ENCODE measurements at places on chromosomes 7 and 10.

DNA sequence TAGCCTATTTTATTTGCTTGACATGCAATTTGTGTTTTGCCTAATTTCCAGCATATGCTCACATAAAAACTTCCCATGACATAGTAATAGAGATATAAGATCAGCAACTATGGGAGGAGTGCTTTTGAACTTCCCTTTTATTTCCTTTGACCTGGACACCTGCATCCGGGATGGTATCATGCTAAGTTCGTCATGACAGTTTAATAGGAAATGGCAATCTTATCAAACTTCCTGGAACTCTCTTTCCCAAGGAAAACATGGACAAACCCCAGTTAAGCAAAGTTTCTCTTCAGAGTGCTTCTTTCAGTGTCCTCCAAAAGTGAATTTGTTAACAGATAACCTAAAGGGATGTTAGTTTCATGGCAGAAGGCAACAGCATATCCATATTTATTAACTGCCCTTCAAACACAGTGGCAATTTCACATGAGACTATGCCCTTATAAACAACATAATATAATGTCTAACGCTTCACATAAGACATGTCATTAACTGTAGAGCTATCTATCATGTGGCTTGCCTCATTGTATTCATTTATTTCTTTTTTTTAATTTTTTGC, 474.7 kb upstream of the SEMA3A start:
- DNase-seq, result no peak

GRCh38 chr10:131169146-131169545, 142.4 kb downstream of the TCERG1L start:
- no peak for DNase-seq

GRCh38 chr7:100215895-100216294, 3.9 kb upstream of the PVRIG start:
- no peak for DNase-seq

- DNase-seq, result no peak
Observed at GRCh38 chr7:155461631-155462030, 3.7 kb downstream of the EN2 start.

DNA sequence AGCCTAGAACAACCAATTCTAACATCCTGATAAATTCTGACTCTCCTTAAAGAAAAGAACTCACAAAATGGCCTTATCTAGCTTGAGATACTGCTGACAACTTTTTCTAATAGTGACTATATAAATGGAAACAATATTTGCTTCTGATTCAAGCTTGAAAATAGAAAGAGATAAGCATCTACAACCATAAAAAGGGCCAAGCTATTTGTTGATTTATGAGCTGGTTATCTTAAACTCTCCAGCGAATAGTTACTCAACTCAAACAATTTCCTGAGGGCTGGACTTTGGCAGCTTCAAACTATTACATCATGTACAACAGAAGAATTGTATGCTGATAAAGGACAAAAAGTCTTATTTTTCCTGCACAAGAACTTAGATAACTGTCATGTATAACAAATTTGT, 4.6 kb downstream of the USP54 start:
- DNase-seq, result no peak

DNA sequence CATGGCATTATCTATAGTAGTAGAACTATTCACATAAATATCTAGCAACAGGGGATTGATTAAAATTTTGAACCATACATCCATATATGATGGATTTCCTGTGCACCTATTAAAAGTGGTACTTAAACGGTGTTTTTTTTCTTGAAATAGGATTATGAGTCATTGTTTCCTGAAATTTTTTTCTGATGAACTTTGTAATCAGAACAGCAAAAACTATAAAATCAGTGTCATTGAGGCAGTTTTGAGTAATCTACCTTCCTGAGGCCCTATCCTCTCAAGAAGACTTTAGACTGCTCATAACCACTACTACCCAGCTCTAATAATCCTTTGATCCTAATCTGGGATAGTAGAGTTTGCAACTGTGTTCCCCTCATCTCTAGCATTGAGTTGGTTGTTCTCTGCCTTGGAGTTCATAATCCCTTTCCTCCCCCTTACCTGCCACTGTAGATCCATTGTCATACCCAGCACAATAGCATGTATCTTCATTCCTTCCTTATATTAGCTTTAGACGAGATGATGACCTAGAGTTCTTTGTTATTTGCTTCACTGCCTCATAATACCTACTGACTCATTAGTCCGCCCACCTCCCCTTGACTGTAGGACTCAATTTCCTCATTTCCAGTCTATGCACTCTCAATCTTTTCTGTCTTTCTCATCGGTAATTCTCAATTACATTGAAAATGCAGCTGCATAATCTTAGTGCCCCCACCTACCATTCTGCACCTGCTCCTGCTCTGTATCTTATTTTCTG, 133.4 kb downstream of the LRRC4 start:
- no peak for DNase-seq

- DNase-seq, result no peak
Observed at GRCh38 chr7:74212661-74213060, 2.9 kb downstream of the LAT2 start.

DNA sequence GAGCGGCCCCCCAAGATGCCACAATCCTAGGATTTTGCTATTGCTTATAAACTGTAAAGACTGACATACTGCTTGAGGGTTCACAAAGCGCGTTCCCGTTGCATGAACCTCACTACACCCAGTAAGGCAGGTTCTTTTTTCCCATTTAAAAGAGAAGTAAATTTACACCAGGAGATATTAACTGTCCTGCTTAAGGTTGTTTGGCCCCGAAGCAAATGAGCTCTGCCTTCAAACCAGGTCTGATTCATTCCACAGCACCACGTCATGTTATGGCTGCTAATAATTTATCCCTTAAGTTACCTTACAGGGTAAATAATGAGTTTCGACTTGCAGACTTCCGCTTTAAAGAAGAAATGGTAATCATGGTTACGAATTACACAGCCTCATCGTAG, 559 bp upstream of the FKBP14 start:
- DNase-seq, result peak; percentile 51

GRCh38 chr7:132783824-132784223, 207.6 kb upstream of the PLXNA4 start:
- no peak for DNase-seq

- DNase-seq, result no peak
Observed at GRCh38 chr10:88100281-88100680, 236.9 kb downstream of the PTEN start.

DNA sequence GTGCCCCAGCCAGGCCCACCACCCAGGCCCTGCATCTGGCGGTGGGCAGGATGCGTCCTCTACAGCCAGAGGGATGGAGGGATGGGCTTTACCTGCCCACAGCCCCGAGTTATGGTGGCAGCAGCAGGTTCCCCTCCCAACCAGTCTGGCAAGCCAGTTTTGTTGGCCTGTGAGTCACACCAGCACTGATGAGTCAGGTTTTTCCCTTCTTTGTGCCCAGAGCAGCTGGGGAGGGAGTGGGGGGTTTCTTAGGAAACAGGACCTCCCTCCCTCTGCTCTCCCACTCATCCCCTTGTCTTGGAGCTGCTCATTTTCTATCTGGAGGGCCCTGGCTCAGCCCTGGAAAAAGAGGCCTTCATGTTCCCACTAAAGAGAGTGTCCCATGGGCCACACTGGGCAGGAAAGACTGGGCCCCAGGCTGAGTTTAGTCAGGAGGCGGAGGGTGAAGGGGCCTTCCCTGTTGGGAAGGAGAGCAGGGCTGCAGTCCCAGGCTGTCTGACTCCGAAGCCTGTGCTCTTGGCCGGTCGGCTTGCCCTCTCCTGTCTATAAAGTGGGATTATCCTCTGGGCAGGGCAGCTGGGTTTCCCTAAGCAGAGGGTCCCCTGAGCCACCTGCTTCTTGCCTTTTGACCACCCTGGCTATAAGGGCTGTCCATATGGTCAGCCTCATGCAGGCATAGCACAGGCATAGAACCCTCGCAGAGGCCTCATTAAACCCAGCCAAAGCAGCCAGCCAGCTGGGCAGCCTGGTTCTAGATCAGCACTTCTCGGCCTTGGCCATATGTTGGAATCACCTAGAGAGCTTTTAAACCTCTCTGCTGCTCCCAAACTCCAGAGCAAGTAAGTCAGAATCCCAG, 30.2 kb upstream of the ANKRD2 start:
- DNase-seq, result no peak

DNA sequence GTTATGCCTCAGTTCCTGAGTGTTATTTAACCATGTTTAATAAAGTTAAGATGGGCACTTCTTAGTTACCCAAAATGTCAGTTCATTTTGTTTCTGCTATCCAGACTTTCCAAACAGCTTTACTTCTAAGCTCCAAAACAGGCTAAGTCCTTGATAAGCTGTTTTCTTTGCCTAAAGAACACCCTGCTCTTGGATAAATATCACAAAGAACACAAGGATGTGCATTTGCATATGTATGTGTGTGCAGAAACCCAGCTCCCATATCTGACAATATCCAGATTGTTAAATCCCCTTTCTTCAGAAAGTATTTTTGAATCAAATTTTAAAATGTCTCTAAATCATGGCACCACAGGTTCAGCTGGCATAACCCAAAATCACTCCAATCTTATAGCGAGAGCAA, 19.6 kb downstream of the FAM13C start:
- DNase-seq, result no peak

DNA sequence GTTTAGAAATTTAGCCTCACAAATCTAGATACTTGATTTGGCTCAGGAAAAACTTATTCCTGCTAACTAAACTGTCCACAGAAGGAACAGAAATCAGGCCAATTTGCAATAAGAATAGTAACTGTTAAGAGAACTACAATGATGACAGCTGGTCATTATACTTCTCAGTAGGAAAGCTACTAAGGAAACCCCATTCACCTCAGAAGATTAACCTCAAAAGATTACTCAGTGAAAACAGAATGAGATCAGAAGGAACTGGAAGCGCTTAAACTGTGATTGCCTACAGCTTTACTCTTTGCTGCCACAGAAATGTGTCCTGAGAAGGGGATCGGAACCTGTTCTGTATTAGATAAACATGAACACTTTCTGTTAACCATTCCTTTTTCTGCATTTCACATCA, 24.3 kb upstream of the DNAJB12 start:
- no peak for DNase-seq

DNA sequence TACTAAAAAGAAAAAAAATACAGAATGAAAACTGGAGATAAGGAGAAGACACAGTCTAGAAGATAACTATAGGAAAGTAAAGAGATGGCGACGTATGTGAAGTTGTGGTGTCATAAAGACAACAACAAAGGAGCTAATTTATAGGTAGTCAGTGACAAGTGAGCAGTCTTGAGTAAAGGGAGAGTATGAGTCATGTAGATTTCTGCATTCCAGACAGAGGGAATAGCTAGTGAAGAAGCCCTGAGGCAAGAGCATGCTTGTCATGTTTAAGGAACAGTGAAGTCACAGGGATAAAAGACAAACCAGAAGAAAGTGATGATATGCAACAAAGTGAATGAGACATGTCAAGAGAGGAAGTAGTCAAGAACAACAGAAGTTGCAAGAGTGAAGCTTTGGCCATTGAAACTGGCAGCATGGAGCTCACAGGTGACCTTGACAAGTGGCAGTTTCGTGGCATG, 2.3 kb upstream of the MIOS start:
- no peak for DNase-seq

DNA sequence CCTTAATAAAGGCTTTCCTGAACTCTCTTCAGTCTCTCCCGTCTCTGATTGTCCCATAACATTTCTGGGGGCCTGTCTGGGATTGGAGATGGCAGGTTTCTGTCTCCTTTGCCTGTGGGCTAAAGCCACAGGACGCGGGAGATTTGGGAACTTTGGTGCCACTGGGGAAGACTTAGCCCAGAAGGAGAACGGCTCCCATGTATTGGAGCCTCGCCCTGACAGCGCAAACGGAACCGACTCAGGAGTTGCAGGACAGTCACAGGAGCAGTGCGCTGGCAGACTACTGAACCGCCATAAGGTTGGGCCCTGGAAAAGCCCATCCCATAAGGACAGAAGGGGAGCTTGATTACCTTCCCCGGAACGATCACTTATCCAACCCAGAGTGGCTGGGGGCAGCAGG, 7.1 kb upstream of the ZNF33B start:
- no peak for DNase-seq

DNA sequence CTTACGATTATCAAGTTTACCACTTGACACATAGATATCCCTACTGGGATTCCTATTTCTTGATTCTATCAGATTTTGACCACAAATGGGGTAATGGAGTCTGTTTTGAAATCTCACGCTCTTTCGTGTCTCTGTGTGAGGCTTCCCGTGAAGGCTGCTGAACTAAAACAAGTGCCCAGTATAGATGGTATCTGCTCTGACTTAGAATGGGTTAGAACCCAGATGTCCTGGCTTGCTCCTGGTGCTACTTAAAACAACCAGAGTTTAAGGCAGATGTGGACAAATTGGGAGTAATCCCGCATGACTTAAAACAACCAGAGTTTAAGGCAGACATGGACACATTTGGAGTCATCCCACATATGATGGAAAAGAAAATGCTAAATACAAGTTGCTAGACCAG, 85.9 kb downstream of the FAM204A start:
- DNase-seq, result no peak

DNA sequence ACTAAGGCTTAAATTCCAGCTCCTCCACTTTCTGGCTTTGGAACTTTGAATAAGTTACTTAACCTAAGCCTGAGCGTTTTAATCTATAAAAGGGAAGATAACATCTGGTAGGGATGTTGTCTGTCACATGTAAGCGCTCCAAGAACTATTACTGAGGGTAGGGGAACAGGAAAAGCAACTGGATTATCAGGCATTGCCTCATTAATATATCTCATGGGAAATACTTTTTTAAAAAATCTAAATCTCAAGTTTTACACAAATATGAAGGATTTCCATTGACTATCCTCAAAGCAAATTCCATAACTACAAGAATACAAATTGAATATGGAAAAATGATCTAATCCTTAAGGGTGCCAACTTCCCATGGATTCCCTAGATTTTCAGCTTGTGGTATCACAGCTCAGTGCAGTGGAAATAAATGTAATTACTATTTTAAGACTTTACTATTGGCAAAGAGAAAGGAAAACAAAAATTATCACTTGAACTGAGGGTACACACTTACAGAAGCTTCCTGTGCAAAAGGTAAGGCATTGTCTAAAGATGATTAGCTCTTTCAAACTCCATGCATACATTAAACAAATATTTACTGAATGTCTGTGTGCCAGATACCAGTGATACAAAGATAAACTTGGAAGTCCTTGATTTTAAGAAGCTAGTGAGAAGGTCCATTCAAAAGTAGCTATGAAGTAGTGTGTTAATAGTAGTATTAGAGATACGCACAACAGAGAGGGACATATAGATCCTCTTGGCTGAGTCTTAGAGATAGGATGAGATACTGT, 38.4 kb downstream of the NT5C2 start:
- DNase-seq, result no peak

DNA sequence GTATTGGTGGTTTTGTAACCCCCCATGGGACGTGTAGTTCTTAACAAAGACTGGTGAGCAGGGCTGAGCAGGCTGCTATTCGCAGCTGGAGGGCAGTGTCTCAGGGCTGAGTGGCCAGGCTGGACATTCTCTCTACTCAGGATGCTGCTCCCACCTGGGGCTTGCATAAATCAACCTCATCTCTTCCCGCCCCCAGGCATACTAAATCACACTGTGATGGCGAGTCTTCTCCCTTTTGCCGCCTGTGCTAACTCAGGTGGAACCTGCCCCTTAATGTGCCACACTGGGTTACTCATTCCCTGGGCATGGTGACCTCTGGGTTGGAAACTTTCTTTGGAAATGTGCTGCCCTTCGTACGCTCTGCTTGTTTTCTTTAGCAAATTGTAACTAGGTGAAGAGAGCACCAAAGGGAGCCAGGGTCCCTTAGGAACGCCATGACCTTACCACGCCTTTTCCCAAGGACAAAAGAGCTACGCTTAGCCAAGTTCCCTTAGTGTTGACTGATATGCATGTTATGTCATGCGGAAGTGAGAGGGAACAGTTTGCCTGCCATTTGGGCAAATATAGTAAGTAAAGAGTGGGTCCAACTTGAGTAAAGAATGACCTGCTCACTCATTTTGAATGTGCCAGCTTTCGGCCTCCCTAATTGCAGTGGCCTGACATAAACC, 40.4 kb upstream of the COBL start:
- DNase-seq, result no peak

Measured in GM12878 (cell line).